ENCODE measurements at places on chromosomes 5 and 9. TPM values are rescaled to one million over a fixed set of nuclear protein-coding genes. Genes with fewer than 3 reads are reported as not detected.

- no peaks in the 10 kb centered on the region for H3K27me3 ChIP-seq
- no peak overlapping the region for H3K27ac ChIP-seq
- H3K4me1 ChIP-seq: peaks cover 17% of the 10 kb centered on the region
- no peak overlapping the region for H3K4me3 ChIP-seq
- peak; percentile 24 for DNase-seq
- H3K36me3 ChIP-seq: peaks cover 85% of the 10 kb centered on the region
Measured at GRCh38 chr9:18666986-18667772, 193.2 kb downstream of the ADAMTSL1 start.

DNA sequence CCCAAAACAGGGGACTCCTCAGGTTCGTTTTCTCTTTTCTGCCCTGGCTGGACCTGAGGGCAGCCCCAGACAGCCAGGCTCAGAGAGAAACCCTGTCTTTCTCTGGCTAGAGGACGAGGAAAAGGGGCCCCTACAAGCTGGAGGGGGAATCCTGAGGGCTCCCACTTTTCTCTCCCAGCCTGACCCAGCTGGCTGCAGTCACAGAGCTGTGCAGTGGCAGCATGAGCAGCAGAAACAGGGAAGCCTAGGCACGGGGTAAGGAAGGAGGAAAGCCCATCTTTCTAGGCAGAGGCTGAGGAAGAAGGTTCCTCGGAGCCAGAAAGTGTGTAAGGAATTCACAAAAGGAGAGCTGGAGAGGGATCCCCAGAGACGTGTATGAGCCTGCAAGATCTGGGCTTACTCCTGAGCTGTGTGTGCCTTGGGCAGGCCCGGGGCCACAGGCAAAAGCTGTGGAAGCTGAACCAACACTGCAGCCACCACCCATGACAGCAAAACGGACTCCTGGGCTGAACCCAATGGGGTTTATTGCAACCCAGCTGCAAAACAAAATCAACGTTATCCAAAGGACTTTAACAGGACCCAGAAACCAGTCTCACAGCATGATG, 16.2 kb downstream of the CAMSAP1 start:
- H3K27ac ChIP-seq: no peak overlapping the region
- H3K27me3 ChIP-seq: no peaks in the 10 kb centered on the region
- no peak for DNase-seq
- no peaks in the 10 kb centered on the region for H3K36me3 ChIP-seq
- H3K4me3 ChIP-seq: no peak overlapping the region

DNA sequence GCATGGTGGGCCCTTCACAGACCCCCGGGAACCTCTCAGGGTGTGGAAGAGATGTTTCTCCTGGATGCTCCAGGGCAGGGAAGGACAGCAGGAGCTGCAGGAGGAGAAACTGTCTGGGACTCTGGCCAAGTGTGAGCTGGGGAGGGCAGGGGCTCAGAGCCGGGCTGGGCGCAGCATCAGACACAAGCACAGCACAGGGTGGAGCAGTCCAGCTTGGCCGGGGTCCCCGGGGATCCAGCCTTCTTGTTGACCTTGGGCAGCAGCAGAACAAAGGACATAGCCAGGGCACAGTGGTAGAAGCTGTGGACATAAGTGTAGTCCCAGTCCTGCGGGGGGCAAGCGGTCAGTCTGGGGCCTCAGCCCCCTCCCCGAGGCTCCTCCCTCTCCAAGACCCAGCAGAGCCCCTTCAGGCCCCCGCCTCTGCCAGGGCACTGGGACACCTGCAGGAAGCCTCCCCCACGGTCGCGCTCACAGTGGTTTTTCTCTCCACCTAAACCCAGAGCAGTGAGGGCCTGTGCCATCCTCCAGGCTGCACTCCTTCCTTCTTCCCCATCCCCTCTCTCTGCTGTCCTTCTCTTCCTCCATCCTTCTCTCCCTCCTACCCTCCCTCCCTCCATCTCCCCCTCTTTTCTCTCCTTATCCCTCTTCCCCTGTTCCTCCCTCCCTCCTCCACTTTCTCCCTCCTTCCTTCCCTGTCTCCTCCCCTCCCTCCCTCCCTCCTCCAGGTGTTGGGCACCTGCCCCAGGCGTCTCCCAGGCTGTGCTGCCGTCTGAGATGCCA, 10.1 kb downstream of the MYMK start:
- no peak overlapping the region for H3K27ac ChIP-seq
- no peaks in the 10 kb centered on the region for H3K4me1 ChIP-seq
- no peak overlapping the region for H3K4me3 ChIP-seq
- no peaks in the 10 kb centered on the region for H3K36me3 ChIP-seq
- peaks cover 9% of the 10 kb centered on the region for H3K27me3 ChIP-seq

DNA sequence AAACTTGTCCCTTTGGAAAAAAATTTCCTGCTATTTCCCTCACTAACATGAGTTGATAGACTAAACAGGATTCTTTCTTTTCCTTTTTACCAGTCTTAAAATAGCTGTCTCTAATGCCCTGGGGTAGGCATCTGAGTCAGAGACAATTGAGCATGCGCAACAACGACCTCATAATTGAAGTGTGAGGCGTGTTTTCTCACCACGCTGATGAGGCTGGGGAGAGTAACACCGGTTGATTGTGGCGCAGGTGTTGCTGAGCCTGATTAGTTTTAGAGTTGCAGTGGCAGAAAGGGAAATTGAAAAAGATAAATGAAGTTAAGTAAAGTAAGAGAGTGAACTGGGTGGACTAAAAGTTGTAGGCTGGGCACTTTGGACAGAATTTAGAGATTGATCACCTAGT, 213.7 kb downstream of the TLR4 start:
- H3K4me3 ChIP-seq: no peak overlapping the region
- DNase-seq: no peak
- H3K27ac ChIP-seq: no peak overlapping the region
- no peaks in the 10 kb centered on the region for H3K4me1 ChIP-seq
- H3K36me3 ChIP-seq: no peaks in the 10 kb centered on the region

- no peaks in the 10 kb centered on the region for H3K4me1 ChIP-seq
- H3K4me3 ChIP-seq: no peak overlapping the region
Measured at GRCh38 chr9:89400403-89401116, 82.3 kb downstream of the SECISBP2 start.

GRCh38 chr5:135359374-135360165, 39.5 kb downstream of the MACROH2A1 start:
- H3K27ac ChIP-seq: no peak overlapping the region
- H3K36me3 ChIP-seq: peaks cover 10% of the 10 kb centered on the region
- DNase-seq: no peak

DNA sequence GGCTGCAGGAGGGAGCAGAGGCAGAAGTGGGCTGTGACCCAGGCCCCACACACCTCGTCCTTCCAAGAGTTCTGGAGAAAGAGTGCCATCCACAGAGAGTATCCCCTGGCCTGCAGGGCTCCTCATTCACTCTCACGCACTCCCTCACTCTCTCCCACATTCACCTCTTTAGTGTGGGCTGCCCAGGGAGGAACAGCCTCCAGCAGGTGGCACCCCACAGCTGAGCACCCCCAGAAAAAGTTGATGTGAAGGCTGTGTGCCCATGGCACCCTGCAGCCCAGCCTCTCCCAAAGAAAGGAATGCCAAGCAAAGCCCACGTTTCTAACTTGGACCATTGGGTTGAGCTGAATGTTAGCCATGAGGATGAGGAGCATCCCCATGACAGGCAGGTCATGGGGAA, 4.5 kb upstream of the SHC3 start:
- no peak overlapping the region for H3K27ac ChIP-seq
- DNase-seq: no peak
- peaks cover 17% of the 10 kb centered on the region for H3K4me1 ChIP-seq
- H3K27me3 ChIP-seq: no peaks in the 10 kb centered on the region
- H3K36me3 ChIP-seq: no peaks in the 10 kb centered on the region
- no peak overlapping the region for H3K4me3 ChIP-seq

- H3K27me3 ChIP-seq: no peaks in the 10 kb centered on the region
- H3K36me3 ChIP-seq: no peaks in the 10 kb centered on the region
- H3K27ac ChIP-seq: no peak overlapping the region
- peaks cover 27% of the 10 kb centered on the region for H3K4me1 ChIP-seq
- no peak for DNase-seq
Measured at GRCh38 chr9:129781981-129782380, 21.0 kb upstream of the TOR1B start.

DNA sequence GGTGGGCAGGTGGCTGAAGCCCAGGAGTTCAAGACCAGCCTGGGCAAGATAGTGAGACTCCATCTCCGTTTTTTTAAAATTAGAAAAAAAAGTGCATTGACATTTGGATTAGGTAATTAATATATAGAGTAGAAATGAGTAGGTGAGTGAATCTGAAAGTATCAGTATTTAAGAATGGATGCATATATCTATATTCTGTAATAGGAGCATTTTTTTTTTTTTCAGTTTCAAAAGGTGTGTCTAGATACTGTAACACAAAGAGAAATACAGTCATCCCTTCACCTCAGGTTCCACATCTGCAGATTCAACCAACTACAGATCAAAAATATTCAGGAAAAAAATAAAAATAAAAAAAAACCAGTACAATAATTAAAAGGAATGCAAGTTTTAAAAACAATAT, 50.8 kb downstream of the RBM27 start:
- no peak overlapping the region for H3K27ac ChIP-seq
- no peaks in the 10 kb centered on the region for H3K27me3 ChIP-seq
- H3K4me3 ChIP-seq: no peak overlapping the region
- no peaks in the 10 kb centered on the region for H3K4me1 ChIP-seq

- H3K4me3 ChIP-seq: no peak overlapping the region
- no peaks in the 10 kb centered on the region for H3K27me3 ChIP-seq
- DNase-seq: no peak
- H3K36me3 ChIP-seq: no peaks in the 10 kb centered on the region
Measured at GRCh38 chr9:136526625-136527066, 19.2 kb downstream of the NOTCH1 start.

DNA sequence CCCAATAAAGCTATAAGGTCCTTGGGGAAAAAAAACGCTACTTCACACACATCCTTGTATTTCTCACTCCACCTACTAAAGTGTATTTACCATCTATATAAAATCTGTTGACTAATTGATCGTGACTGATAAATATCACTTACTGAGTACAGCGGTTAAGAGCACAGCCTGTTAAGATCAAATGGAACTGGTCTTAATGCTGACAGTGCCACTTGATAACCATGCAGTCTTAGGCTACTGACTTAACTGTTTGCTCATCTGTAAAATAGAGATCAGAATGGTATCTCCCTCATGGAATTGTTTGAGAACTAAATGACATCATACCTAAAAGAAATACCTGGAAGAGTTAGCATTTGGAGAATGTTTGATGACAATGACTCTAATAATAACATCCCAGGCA, 67.5 kb downstream of the ZFAND5 start:
- no peak overlapping the region for H3K27ac ChIP-seq
- no peak overlapping the region for H3K4me3 ChIP-seq
- no peaks in the 10 kb centered on the region for H3K36me3 ChIP-seq
- DNase-seq: no peak
- H3K4me1 ChIP-seq: peaks cover 8% of the 10 kb centered on the region

GRCh38 chr5:57662991-57663390, 180.4 kb upstream of the ACTBL2 start:
- DNase-seq: peak; percentile 30
- no peaks in the 10 kb centered on the region for H3K36me3 ChIP-seq
- H3K27ac ChIP-seq: no peak overlapping the region
- H3K4me3 ChIP-seq: no peak overlapping the region
- H3K27me3 ChIP-seq: no peaks in the 10 kb centered on the region

- no peak overlapping the region for H3K27ac ChIP-seq
- DNase-seq: no peak
- no peaks in the 10 kb centered on the region for H3K36me3 ChIP-seq
- no peak overlapping the region for H3K4me3 ChIP-seq
Measured at GRCh38 chr9:29806937-29807618, 2233.8 kb upstream of the C9orf72 start.

DNA sequence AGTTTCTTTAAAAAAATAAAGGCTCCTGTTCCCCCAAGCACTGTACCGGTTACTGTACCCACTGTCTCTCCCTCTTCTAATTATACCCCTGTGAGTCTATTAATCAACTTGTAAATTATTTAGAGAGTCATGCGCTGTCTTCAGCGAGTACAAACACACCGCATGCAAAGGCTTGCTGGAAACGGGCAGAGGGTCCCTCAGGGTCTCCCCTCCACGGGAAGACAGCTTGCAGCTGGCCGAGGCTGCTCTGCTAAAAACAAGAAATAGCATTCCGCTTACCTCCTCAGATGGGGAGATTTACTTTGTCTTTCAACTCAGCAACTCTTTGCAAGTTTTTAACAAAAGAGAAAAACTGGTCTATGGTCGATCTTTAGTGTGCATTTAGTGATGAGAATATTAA, 71.8 kb downstream of the AK8 start:
- no peaks in the 10 kb centered on the region for H3K4me1 ChIP-seq
- no peaks in the 10 kb centered on the region for H3K36me3 ChIP-seq
- H3K27ac ChIP-seq: no peak overlapping the region
- DNase-seq: no peak
- H3K27me3 ChIP-seq: peaks cover 37% of the 10 kb centered on the region

DNA sequence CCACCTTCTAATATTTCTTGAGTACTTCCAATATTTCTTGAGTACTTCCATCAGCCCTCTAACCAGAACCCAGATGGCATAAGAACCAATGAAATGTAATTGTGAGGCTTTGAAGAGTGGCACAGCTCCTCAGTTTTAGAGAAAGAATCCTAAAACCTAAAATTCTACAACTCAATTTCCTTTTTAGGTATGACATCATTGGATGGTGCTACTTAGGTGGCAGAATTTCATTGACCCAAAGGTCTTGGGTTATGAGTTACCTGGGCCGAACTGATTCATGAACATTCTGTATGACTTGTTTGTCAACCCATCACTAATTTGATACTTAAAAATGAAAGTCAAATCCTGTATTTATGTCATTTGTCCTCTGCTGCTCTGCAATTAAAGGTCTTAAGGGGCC, 13.1 kb downstream of the HMGCS1 start:
- DNase-seq: no peak
- no peak overlapping the region for H3K27ac ChIP-seq
- no peaks in the 10 kb centered on the region for H3K4me1 ChIP-seq
- peaks cover 30% of the 10 kb centered on the region for H3K36me3 ChIP-seq

DNA sequence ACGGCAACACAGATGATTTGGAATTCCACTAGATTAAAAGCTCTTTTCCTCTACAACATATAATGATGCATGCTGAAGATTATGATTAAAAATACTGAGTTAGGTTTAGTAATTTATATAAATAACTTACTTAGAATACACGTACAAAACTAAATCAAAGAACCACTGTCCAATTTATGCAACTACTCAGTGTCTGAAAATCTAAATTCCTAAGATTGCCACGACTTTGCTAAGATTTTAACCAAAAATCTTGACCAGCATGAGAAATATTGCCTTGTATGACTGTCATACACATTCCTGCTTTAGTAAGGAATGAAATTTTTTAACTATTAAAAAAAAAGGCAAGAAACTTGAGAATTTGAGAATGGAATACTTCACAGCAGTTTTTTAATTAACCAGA, 292.4 kb downstream of the ZNF608 start:
- H3K4me1 ChIP-seq: peaks cover 21% of the 10 kb centered on the region
- peak; percentile 8 for DNase-seq
- H3K36me3 ChIP-seq: no peaks in the 10 kb centered on the region
- no peak overlapping the region for H3K4me3 ChIP-seq

GRCh38 chr5:61289241-61289640, 42.8 kb upstream of the ZSWIM6 start:
- H3K4me1 ChIP-seq: peaks cover 13% of the 10 kb centered on the region
- no peak overlapping the region for H3K27ac ChIP-seq
- no peaks in the 10 kb centered on the region for H3K27me3 ChIP-seq
- H3K4me3 ChIP-seq: no peak overlapping the region

The FPGS gene
- total RNA-seq: 80.4 TPM

The ARHGEF39 gene
- 2.1 TPM for total RNA-seq

The LURAP1L gene
- 16.2 TPM for total RNA-seq

The CCNJL gene
- not detected for total RNA-seq

The GABRA6 gene
- total RNA-seq: not detected

The RORB gene
- total RNA-seq: not detected

The C1QTNF3 gene
- total RNA-seq: 0.11 TPM

The PCDH1 gene
- total RNA-seq: 3.5 TPM

The GARNL3 gene
- 0.43 TPM for total RNA-seq

The SGCD gene
- total RNA-seq: 67.0 TPM

Measured in GM23248 (cell line).